Epithelial cell of proximal tubule (primary cell): ENCODE measurements at places on chromosomes 16 and 17.

GRCh38 chr17:45150911-45151809 is 2.9 kb downstream of the HEXIM1 start:
- DNase-seq: no peak

DNA sequence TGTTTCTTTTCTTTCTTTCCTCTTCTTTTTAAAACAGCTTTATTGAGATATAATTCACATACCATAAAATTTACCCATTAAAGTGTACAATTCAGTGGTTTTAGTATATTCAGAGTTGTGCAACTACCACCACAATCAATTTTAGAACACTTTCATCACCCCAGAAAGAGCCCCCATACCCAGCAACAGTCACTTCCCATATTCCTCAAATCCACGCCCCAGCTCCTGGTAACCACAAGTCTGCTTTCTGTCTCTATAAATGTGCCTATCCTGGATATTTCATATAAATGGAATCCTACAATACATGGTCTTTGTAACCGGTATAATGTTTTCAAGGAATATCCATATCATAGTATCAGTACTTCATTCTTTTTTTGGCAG is 19.4 kb downstream of the RARA start:
- no peak for DNase-seq

- no peak for DNase-seq
Observed at GRCh38 chr17:22469101-22469880, 777.0 kb downstream of the KCNJ18 start.

GRCh38 chr17:50562242-50563091 is 2.0 kb downstream of the CACNA1G start:
- DNase-seq: no peak

GRCh38 chr17:46010597-46011186 is 11.6 kb downstream of the STH start:
- DNase-seq: no peak

DNA sequence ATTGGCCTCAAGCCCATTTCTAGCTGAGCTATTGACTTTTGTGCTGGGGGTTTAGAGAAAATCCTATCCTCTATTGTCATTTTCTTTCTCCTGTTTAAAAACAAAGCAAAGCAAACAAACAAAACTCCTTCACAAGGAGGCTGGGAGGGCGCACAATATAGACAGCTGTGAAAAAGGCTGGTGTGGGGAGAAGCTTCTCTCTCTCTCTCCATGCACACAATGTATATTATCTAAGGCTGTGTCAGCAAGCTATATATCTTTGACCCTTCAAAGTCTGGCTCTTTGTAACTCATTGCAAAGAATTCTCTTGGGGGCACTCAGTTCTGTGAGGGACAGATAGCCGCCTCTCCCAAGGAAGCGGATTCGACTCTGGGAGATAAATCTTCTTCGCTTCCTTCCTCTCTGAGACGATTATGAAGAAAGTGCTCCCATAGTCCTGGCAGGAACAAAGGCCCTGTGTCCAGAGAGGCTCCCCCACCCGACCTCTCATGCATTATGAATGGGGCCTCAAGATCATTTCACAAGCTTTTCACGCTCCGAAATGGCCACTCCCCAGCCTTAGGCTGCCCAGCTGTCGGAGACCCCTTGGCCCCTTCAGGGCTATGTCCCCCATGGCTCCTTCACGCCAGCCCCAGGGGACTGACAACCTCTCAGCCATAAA is 33.2 kb upstream of the MEAK7 start:
- DNase-seq: no peak

DNA sequence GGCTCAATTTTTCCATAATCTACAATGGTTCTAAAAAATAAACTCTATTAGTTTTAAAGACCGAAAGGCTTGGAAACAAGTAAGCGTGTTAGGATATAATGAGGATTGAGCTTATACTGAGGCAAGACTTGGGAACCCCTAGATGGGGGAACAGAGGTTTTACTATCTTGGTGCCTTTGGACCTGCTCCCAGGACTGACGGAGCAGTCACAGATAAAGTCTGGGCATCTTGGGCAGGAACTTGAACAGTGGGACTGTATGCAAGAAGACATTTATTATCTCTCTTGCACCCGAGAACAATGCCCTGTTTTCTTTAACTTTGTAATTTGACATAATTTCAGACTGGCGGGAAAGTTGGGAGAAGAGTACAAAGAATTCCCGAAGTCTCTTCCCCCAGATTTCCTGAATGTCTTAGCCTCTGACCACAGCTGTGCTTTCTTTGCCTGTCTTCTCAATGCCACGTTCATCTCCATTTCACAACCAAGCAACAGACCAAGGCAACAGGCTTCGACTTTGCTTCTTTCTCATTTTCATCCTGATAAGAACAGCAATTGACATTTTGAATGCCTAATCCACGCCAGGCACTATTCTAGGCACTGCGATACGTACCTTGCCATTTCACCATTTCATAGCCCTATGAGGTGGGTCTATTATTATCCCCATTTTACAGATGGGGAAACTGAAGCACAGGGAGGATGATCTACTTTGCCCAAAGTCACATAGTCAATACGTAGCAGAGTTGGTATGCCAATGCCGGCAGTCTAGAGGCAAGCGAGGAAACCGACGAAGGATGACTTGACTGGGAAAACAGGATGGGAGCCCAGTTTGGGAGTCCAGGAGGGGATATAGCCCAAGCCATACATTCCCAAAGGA is 3.0 kb upstream of the IL4R start:
- DNase-seq: no peak

DNA sequence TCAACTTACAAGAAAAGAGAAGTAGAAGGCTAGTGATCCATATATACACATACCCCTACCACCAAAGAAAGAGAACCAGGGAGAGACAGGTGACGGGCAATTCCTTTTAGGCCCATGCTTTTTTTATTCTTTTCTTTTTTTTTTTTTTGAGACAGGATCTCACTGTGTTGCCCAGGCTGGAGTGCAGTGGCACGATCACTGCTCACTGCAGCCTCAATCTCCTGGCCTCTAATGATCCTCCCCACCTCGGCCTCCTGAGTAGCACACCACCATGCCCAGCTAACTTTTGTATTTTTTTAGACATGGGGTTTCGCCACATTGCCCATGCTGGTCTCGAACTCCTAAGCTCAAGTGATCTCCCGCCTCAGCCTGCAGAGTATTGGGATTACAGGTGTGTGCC is 4.8 kb downstream of the HSPB9 start:
- no peak for DNase-seq

DNA sequence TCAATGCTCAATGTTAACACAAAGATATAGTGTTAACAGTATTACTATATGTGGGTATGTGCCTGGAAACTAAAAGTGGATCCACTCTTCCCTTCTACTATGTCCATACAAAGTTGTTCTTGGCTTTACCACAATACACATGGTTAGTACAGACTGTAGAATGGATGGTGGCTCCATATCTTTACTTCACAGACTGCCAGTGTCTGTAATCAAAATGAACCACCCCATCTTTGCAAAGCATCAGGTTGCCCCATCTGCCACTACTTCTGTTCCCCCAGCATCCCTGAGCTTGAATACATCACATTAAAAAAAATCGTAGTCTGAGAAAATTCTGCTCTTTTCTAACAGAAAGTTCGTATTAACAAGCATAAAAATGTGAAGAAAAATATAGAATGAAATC is 30.0 kb downstream of the USP32 start:
- no peak for DNase-seq

DNA sequence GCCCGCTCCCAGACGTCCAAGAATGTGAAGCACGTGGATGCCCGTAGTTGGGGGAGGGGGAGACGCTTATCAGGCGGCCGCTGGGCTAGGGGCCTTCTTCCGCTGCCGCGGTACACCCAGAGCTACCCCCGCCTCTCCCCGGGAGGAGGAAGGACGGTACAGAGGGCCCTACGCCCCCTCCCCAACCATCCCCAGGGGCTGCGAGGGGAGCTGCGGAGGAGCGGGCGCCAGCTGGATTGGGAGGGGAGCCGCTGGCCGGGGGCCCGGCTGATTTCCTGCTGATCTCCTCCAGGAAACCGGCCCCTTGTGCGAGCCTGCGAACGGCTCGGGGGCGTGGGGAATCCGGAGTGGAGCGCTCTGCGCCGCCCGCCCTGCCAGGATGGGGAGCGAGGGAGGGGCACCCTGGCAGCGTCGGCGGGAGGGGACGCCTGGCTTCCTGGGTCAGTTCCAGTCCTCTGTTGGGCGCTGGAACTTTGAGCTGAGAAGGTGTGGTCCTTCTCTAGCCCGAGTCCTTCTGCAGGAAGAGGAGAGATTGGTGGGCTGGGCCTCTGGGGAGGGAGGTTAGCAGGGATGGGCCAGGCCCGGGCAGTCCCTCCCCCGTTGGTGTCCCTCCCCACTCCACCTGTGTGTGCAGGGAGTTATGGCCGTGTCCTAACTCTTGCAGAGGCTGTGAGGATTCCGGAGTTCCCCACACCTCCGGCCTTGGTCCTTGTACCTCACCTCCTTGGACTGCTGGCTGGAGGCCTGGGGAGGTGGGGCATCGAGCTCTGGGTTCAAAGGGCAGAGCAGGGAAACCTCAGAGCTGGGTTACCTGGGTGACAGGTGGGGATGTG is 19.2 kb downstream of the GJD3 start:
- DNase-seq: no peak

GRCh38 chr16:85699628-85700027 is 10.9 kb upstream of the GINS2 start:
- DNase-seq: no peak

GRCh38 chr16:1666316-1666715 is 11.8 kb upstream of the JPT2 start:
- no peak for DNase-seq

GRCh38 chr17:27514595-27515413 is 58.6 kb downstream of the KSR1 start:
- DNase-seq: no peak

GRCh38 chr16:25106567-25107465 is 4.7 kb upstream of the LCMT1 start:
- no peak for DNase-seq

GRCh38 chr17:82553210-82553930 is 33.8 kb downstream of the FOXK2 start:
- DNase-seq: no peak

- no peak for DNase-seq
Observed at GRCh38 chr17:4554441-4554996, 665 bp downstream of the MYBBP1A start.

- DNase-seq: no peak
Observed at GRCh38 chr17:57124053-57124452, 39.0 kb downstream of the AKAP1 start.
